ENCODE measurements at places on chromosomes 6 and 20.

GRCh38 chr6:75118925-75119515 lies 86.8 kb downstream of the COL12A1 start:
- DNase-seq: no peak

- no peak for DNase-seq
These were observed 1.0 kb downstream of the HCRTR2 start for GRCh38 chr6:55175078-55176049.

DNA sequence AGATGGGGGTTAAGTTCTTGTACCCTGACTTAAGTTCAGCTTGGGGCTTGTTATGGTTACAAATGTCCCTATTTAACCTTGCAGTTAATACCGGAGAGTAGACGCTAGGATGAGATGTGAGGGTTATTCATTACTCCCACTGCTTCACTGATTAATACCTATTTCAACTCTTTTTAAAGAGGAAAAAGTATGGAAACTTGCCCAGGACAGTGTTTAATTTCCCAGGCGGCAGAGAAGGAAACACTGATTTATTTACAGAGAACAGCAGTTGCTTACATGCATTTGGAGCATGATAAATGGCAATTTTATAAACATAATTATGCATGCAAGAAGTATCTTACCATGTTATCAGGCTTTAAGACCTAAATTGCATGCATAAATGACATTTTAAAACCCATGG lies 137.7 kb downstream of the RCAN2 start:
- DNase-seq: no peak

DNA sequence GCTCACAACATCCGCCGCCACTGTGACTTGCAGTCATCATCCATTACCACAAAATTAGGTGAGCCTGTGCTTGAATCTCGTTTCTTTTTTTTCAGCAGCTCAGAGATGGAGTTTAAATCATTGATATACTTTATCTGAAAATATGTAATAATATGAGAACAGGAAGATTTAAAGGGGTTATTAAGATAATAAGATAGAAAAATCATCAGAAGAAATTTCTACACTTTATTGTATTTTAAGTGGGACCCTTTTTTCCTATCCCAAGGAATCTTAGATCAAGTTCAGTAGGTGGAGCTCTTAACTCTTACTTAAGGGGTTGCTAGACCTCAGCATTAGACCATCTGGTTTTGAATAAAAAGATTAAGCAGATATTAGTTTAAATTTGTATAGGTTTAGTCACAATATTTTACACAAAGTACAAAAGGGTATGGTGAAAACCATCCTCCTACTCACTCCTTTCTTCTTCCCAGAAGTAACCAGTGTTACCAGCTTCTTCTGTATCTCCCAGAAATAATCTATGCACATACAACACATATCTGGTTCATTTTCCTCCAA lies 9.4 kb upstream of the NCOA7 start:
- peak; percentile 21 for DNase-seq

GRCh38 chr6:90872981-90873380 lies 286.1 kb upstream of the MAP3K7 start:
- no peak for DNase-seq

DNA sequence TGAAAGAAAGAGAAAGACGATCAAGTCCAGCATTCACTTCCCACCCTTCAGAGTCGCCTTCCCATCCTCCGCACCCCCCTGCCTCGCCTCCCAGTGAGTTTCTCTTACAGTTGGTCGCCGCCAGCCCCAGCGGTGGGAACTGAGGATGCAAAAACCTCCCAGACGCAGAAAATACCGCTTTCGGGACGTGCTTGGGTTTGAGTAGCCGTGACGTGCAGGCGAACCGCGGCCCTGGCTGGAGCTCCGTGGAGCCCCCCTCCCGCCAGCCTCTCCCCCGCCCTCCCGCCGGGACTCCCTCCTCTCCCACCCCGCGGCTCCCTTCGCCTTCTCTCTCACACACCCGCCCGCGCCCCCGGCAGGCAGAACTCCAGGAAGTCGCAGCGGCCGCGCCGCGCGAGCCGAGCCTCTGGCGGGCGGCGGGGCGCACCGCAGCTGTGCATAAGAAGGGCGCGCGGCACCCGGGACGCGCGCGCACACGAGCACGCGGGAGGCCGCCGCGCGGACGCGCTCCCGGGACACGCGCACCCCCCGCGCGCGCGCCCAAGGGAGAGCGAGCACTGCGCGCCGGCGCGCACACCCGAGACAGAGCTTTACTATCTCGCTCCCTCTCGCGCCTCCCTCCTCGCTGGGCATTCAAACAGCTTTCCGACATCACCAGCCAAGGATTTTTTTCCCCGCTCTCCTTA lies at the start of gene ADGRB3:
ADGRB3 (plus strand) TSS at position 557 of the 686 bp plus-strand sequence. CDS start 3,394 bp downstream, outside the sequence.
- DNase-seq: peak; percentile 48

- DNase-seq: no peak
These were observed 111.4 kb downstream of the FYN start for GRCh38 chr6:111761783-111762312.

DNA sequence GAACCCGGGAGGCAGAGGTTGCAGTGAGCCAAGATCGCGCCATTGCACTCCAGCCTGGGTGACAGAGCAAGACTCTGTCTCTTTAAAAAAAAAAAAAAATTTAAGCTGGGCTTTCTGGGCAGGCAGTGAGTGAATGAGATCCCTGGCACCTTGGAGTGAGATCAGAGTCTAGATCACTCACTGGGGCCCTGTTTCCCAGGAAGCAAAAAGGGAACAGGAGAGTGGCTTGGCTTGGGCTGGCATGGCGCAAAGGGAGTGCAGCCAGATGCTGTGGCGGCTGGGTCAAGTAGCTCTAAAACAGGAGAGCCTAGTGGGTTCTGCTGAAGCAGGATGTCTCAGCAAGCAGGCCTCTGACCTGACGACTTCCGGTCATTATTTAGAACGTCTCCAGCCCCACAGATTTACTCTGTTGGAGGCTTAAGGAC lies 10.4 kb downstream of the PLCG1 start:
- no peak for DNase-seq

Measured in HTR-8/SVneo (cell line).